Stimulated activated CD4-positive, alpha-beta T cell treated with anti-CD3 and anti-CD28 coated beads, TNF-alpha, amount 100 ng/mL, for 1 hour (primary cell): ENCODE measurements at places on chromosomes 16 and 17.

DNA sequence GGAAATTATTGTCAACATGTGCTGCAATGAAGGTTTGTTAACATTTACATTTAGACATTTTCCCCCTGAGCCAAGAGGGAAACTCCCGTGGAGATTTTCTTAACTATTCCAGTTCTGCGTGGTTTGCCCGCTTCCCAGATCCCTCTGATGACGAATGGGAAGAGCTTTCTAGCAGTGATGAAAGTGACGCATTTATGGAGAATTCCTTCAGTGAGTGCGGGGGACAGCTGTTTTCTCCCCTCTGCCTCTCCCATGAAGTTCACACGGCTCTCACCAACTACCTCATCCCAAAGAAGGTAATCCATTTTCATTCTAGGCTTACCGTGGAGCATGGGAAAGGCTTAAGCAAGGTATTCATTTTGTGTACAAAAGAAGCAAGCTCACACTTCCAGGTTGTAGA is 18.2 kb downstream of the HEATR3 start:
- DNase-seq: no peak

DNA sequence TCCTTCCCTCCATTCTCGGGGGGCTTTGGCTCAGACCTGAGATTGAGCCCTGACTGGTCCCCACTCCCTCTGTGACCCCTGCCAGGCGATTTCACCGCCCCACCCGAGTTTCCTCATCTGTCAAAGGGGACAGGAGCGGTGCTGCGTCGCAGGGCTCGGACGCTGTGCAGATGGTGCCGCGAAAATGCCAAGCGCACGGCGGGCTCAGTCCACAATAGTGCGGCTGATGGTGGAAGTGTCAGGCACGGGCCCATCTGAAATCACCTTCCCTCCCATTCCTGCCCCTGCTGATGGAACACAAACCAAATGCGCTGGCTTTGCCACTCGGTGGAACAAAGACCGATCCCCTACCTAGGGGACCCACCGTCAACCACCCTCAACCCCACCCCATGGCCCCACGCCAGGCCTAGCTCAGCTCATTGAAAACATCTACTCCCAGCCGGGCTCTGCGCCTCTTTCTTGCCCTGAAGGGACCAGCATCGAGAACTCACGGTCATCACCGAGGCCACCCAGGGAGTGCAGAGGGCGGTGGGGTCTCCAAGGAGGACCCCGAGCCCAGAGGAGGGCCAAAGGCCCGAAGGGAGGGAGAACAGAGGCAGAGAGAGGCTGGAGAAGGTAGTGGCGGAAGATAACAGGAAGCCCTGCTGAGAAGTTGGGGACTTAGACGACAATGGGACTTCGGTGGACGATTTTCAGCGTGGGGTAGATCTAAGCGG is 1.4 kb downstream of the CARHSP1 start:
- no peak for DNase-seq

GRCh38 chr16:82007189-82007588 is 4.1 kb downstream of the SDR42E1 start:
- DNase-seq: no peak

DNA sequence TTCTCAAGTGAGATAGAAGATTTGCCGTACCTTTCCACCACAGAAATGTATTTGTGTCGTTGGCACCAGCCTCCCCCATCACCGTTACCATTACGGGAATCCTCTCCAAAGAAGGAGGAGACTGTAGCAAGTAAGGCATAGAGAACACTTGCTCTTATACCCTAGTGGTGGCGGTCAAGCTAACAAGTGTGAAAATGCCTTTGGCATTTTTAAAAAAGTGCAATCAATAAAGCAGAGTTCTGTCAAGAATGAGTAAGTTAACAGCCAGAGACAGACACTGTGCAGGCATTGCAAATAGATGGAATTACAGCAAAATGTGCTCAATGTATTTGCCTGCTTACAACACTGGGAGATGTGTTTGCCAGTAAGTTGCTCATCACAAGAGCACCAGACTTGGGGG is 7.7 kb downstream of the MSL1 start:
- no peak for DNase-seq
